ENCODE measurements at places on chromosomes 4 and X.

GRCh38 chr4:42341518-42342026 is 55.7 kb upstream of the SHISA3 start:
- DNase-seq = no peak

GRCh38 chrX:18887825-18888212 is 96.1 kb downstream of the PHKA2 start:
- no peak for DNase-seq

DNA sequence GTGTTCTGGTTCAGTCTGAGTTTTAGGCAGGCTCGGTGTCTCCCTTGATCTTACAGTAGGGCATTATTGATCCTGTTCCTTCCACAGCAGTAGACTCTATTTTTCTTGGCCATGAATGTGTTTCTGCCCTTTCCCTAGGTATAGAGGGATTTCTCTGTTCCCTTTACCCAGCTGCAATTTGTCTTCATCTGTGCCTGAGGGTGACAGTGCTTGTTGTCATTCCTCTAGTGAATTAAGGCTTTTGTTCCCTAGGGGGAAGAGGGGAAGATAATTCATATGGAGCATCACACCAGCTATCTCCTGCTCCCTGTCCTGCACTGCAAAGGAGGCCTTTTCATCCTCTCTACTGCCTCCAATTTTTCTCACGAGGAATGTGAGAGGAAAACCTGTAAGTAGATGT is 39.7 kb upstream of the CXorf51A start:
- DNase-seq = no peak

DNA sequence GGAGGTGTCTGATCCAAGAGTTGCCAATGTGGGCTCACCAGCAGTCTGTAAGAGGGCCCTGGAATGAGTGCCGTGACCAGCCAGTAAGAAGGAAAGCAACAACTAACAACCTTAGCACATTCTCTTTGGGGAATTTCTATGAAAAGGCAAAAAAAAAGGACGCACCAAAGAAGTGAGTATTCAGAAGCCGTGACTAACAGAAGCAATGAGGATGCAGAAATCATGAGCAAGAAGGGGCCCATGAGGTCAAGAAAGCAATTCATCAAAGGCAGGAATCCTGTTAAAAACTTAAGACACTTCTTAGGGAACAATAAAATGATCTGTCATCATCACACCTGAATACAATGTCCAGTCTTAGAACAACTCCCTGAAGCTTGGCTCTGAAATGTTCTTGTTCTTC is 260.5 kb downstream of the RAPGEF2 start:
- DNase-seq = no peak

- no peak for DNase-seq
Measured at GRCh38 chr4:99734583-99735322, 77.1 kb upstream of the C4orf54 start.

GRCh38 chr4:34280131-34280530 is 1964.2 kb downstream of the ARAP2 start:
- no peak for DNase-seq

- DNase-seq = no peak
Measured at GRCh38 chrX:12138361-12139313, at the start of gene FRMPD4. TSS of gene FRMPD4 (plus strand) at chrX:12138473. CDS start at chrX:12138972, 499 bp downstream.

GRCh38 chr4:82899374-82900065 is 1.0 kb upstream of the THAP9 start:
- DNase-seq = no peak

Data from activated CD8-positive, alpha-beta memory T cell treated with anti-CD3 and anti-CD28 coated beads for 1 hour (primary cell).